GF-D8 (cell line): ENCODE measurements at places on chromosomes 5 and 9.

GRCh38 chr9:97703437-97704344, 6.6 kb upstream of the XPA start:
- no peak for DNase-seq

- DNase-seq, result no peak
These were observed 645.2 kb upstream of the COX7C start for GRCh38 chr5:85972539-85972938.

GRCh38 chr9:137506702-137507171, 43.5 kb downstream of the PNPLA7 start:
- DNase-seq, result no peak

DNA sequence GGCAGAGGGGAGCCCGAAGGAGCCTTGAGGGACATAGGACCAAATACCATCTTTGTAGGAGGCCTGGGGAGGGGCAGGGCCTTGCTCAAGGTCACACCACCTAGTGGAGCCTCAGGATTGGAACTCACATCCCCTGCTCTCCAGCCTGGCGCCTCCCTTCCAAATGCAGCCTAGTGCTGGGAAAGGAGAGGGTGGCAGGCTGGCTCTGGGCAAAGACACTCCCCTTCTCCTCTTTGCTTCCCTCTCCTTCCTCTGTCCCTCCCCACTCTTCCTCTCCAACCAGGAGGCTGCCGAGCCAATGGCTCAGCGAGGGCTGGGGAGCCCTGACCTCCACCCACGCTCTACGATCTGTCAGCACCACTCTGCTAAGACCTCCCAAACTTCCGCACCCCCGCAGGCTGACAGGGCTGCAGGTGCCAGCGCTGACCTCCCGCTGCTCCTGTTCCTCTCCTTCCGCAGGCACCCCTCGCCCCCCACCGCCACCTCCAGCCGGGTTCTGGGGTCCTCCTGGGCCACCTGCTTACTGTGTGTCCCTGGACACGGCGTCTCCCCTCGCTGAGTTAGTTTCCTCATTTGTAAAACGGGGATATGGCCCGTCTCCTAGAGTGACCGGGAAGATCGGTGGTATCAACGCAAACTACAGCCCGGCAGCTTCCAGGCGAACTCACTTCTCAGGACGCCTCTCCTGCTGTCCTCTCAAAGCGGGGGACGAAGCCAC, 52.9 kb downstream of the C9orf50 start:
- DNase-seq, result no peak

DNA sequence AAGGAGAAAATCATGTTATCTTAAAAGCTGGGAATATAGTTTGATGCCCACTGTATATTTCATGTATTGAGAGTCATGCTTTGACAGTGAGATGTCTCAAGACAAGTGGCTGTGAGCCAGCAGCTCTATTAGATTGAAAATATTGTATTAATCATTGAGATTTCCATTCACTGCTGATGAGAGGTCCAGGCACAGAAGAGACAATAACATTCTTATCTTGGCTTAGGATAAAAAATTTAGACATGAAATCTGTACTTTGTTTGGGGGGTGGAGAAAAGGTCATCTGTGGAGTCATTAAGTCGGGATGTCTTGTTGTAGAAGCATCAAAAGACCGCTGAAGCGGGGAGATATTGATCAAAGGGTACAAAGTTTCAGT, 97.9 kb upstream of the EQTN start:
- DNase-seq, result no peak

DNA sequence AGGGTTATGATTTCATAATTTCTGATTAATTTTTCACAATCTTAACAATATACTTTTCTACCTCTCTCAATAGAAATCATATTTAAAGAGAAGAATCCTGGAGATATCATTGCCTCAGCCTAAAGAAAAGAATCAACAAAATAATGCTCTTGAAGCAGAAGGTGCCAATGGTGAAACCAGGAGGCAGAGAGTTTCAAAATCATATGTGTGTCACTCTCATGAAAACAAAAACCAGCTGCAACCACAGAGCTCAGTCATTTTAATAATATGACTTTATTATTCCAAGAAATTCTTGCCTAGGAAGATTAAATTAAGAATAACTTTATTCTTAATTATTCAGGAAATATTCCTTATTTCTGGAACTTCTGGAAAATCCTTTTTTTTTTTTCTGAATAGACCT, 266.8 kb upstream of the ACTBL2 start:
- DNase-seq, result no peak

DNA sequence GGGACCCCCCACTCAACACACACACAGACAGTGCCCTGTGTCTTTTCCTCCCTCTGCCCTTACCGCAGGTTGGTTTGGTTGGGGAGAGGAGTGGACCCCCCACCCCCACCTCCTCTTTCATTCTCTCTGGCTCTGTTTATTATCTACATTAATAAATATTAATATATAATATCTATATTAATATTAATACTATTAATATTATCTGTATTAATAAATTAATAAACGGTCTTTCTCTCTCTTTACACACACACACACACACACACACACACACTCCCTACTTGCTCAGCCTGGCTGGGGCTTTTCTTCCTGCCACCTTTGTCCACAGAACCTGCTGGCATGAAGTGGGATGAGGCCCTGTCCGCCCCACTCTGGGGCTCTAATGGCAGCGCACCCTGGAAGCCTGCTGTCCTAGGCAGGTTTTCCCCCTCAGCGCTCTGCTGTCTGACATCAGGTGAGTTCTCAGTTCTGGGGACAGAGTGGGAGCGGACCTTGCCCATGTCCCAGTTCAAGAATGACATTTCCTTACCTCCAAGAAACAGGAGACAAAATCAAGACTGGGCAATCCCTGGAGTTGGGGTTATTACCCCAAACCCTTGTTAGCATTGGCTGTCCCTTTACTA, 10.5 kb upstream of the SMIM32 start:
- DNase-seq, result no peak

GRCh38 chr5:179270581-179271427, 74.5 kb downstream of the ADAMTS2 start:
- DNase-seq, result no peak

DNA sequence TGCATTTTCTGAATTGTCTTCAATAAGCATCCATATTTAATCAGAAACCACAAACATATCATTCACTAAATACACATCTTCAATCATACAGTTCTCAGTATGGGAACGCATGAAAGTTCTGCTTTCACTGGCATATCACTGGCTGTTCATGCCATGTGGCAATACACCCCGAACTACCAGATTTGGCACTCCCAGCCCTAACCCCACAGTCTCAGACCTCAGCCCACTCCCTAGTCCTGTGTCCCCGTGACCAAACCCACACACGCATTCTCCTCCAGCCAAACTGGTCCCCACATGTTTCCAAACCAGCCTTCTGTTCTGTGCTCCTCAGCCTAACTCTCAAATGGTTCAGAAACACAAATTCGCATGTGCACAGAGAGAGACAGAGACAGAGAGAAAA, 20.6 kb downstream of the KCNMB1 start:
- DNase-seq, result no peak

- DNase-seq, result no peak
These were observed 51.0 kb downstream of the MTAP start for GRCh38 chr9:21853414-21853813.

GRCh38 chr9:18422296-18423036, 51.5 kb upstream of the ADAMTSL1 start:
- no peak for DNase-seq

DNA sequence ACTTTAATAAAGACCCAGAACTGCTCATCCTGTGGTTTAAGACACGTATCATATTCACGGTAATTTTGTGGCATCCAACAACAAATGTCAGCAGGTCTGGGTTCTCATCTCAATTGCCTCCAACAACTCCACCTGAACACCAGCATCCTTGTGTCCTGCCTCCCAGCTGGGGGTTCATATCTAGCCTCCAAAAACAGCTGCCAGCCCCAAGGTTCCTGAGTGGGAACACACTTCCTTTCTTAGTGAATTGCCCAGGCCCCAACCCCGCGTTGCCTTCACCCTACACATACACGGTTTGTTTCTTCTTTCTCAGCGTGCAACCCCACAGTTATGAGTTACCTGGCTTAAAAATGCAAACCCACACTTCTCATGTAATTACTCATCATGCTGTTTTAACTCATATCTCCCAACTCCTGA, 77.9 kb downstream of the SEMA4D start:
- no peak for DNase-seq

DNA sequence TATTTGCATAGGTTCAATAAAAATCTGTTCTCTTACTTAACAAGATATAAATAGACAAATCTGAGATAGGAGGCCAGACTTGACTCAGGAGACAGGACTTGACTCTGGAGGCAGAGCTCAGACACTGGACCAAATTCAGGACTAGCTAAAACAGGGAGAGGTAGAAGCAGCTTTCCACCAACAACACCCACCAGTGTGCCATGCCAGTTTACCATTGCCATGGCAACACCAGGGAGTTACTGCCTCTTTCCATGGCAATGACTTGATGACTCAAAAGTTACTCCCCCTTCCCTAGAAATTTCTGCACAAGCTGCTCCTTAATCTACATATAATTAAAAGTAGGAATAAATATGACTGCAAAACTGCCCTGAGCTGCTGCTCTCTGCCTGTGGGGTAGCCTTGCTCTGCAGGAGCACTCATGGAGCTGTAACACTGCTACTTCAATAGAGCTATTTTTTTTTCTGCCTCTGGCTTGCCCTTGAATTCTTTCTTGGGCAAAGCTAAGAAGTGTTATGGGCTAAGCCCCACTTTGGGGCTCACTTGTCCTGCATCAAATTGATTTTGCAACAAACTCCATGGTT, 473.0 kb downstream of the PLK2 start:
- DNase-seq, result no peak

GRCh38 chr5:147481874-147482705, 27.8 kb downstream of the DPYSL3 start:
- no peak for DNase-seq

DNA sequence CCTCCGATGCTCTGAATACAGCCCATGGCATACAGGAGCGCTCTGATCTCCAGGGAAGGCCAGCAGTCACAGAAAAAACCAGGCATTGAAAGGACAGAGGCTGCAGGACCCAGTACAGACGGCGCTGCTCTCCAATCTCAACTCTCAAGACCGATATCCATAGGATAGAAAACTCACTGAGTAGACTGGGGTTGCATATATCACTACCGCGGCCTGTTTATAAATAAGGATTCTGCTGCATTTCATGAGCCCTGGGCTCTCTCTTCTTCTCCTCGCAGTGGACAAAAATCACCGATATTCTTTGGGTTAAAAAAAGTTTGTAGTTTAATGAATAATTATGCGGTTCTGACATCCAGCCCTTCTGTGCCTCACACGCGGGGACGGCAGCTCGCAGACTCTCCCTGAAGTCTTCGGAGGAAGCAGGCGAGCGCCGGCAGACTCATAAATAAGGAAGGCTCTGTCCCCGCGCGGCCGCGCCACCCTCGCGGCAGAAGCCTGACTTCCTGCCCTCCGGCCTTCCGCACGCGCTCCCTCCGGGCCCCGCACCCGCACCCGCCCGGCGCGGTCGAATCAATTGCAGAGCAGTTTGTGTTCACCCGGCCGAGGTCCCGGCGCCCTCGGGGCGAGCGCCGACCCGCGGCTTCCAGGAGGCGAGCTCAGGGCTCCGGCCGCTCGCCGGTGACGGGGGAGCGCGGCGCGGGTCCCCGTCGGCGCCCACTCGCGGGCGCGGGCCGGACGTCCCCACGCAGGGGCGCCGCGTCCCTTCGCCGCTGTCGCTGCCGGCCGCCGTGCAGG, at the start of gene FAM78A:
Gene FAM78A (minus strand): TSS at position 417 of the 795 bp plus-strand sequence. CDS start 331 bp downstream, at position 86.
- DNase-seq, result no peak

DNA sequence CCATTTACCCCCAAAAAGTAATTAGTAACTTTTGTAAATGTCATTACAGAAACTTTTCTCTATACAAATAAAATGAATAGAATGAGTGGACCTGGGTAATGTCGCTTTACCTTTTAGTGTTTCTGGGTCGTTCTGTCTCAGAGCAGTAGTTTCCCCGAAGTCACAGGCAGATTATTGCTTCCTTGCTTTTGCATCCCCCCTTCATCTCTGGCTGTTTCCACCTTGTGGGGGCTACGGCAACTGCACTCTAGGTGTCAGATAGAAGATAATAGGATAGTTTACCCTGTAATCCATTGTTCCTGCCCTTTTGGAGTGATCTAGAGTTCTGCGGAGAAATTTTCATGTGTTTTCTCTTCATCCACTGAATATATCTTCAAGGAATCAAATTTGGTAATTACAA, 68.7 kb downstream of the PRR16 start:
- no peak for DNase-seq
